ENCODE measurements at places on chromosomes 3 and 15.

DNA sequence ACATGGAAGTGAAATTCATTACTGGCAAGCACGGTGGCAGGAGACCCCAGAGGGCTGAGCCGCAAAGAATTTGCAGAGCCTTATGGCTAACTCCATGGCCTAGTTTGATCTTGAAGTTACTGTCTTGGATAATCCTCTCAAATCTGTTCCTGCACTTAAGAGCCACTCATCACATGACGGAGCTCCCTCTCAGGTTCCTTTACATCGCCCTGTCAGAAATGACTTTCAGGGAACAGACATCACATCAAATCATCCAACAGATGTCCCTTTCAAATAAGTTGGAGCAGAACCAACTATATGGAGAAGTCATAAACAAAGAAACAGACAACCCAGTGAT is 328.8 kb upstream of the THBS1 start:
- no peak for DNase-seq

DNA sequence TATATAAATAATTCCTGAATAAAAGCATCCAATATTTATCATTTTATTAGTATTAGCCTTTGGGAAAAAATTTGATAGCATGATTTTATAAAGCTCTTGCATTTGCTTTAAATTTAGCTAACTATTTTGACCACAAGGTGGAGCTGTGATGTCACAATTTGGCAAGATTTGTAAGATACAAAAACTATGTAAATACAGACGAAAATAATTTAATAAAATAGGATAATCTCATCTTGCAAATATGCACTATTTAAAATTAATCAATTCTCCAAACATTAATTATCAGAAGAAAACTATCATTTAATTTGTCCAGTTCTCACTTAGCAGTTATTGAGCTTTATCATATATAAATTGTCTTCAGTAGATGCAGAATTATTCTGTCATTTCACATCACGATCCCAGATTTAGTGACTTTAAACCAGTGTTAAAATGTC is 95.4 kb downstream of the PLOD2 start:
- DNase-seq = no peak

DNA sequence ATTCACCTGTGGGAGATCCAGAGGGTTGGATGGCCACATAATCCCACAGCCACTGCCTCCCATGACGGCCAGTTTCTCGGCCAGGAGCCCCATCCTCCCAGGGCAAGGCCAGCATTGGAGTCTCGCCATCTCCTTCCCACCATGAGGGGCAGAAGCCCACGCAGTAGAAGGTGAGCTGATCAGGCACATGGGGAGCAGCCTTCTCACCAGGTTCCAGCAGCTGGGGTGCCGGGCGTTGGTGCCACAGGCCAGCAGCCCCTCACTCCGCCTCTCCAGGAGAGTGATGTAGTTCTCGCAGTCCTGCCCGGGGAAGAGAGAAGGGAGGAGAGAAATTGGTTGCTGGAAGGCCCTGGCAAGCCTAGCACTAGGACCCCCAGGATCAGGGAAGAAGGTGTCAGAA is 16.1 kb downstream of the SEMA7A start:
- no peak for DNase-seq

- no peak for DNase-seq
These were observed at the start of gene CNTN4 for GRCh38 chr3:2098398-2099027. CNTN4 (plus strand) TSS chr3:2098866.

DNA sequence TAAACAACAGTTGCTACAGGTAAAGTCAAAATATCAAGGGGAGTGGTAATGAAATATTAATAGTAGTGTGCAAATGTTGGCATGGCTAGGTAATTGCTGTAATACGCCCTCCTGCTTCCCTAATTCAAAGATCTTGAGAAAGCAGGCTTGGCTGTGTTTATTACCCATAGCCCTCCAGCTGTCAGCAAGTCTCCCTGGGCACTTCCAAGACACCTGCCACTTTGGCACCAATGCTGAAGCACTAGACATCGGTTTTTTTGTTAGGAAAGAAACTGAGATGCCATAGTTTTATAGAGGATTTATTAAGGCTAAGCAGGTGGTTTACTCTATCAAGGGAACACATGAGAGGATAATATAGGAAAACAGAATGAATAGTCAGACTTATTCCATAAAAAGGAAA is 64.4 kb downstream of the P2RY1 start:
- DNase-seq = no peak

- DNase-seq = no peak
These were observed 36.4 kb upstream of the DNAJC13 start for GRCh38 chr3:132380920-132381319.

DNA sequence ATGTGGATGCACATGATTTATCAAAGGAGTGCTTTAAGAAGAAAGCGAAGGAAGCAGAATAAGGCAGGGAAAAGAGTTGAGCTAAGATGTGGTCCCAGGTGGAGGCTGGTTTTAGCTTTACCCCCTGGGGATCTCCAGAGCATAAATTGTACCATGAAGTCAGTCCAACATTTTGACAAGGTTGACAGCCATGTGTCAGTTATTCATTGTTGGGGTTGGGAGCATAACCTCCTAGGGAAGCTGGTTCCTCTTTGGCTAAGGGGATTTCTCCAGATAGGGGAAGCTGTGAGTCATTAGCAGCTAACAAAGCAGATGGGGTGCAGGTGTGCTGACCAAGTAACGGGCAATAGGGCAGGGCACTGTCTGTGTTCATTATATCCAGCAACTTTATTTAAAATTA is 123.7 kb upstream of the IGSF10 start:
- no peak for DNase-seq

GRCh38 chr15:79195239-79195638 is 87.3 kb upstream of the ANKRD34C start:
- DNase-seq = no peak

DNA sequence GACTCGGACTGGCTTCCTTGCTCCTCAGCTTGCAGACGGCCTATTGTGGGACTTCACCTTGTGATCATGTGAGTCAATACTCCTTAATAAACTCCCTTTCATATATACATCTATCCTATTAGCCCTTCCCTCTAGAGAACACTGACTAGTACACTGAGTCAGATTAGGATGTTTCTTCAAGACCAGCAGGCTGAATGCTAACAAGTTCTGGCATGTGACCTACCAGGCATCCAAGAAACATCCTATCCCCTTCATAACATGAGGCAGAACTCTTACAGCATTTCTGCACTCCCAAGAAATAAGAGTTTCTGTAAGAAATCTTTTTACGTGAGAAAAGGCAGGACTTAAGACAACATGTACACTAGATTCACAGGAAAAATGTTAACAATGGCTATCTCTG is 9.3 kb downstream of the CFAP92 start:
- DNase-seq = no peak

DNA sequence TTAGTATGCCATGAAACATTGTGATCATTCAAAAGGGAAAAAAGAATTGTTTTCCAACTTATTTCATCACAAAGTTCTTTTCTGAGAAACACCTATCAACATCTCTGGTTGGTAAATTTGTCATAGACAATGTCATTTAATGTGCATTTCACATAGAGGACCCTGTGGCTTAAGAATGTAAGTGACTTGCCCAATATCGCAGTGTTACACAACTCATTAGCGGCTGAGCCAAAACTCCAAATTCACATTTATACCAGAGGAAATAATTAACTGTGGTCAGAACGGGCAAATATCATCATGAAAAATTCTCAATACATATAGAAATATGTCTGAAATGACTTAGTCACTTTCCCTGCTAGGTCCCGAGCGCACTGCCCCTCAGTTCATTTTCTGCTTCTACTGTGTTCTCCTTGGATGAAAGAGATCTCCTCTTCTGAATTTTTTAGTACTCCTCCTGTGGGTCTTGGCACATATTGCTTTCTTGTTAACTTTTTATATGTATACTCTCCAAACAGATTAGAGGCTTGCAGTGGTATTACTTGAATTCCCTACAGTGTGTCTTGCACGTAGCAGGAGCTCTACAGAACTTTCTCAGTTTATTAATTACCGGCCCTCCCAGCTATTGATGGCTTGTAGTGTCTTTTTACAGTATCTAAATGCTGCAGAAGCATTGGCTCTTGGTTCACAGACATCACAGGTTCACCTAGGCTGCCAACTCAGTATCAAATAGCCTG is 33.1 kb downstream of the PTX3 start:
- no peak for DNase-seq

GRCh38 chr3:105767216-105767615 is 101.6 kb downstream of the CBLB start:
- DNase-seq = no peak

DNA sequence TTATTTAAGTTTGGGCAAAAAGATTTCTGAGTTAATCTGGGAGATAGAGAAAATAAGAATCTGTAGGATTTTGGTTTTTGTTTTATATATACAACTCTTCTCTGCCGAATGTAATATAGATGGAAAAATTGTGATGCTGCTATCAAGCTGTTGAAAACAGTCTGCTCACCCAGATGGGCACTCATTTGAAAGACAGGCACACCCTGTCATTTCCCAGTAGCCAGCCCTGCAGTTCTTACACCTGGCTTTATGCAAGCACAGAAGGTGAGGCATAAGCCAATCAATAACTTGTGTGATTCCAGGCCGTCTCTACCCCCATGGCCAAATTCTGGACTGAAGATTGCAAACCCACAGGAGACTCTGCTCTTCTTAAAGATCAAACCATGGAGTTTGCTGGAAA is 27.1 kb upstream of the PTX3 start:
- DNase-seq = no peak

DNA sequence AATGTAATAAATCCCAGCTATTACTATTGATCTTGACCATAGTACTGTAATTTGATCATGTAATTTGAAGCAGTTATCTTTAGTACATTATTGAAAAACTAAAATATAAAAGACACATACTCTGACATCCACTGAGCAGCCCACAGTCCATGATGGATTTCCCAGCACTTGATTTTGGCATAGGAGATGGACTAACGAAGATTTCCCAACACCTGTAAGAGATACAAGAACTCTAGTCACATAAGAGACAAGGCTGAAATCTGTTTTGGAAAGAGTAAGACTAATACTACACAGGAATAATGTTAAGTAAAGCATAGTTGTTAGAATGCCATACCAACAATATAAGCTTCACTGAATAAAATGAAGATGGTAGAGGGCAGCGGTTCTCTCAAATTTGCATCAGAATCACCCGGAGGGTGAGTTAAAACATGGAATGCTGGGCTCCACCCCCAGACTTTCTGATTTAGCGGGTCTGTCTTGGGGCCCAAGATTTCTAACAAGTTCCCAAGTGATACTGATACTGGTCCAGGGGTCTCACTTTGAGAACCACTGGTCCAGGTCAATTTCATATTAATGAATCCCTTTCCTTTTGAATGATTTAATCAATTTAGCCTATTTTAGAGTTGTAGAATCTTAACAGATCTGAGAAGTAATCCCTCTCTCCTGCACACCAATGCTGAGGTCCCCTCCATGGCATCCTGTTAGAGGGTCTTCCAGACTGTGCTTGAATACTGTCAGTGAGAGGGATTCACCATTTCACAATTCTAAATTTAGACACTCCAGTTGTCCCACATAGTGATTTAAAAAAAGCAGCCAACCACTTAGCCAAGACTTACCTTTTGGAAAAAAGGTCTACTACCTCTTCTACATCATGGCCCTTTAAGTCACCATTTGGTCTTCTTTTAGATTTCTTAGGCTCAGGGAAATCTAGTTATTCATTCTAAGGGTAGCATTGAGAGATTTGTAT is 11.5 kb downstream of the RABL3 start:
- no peak for DNase-seq

DNA sequence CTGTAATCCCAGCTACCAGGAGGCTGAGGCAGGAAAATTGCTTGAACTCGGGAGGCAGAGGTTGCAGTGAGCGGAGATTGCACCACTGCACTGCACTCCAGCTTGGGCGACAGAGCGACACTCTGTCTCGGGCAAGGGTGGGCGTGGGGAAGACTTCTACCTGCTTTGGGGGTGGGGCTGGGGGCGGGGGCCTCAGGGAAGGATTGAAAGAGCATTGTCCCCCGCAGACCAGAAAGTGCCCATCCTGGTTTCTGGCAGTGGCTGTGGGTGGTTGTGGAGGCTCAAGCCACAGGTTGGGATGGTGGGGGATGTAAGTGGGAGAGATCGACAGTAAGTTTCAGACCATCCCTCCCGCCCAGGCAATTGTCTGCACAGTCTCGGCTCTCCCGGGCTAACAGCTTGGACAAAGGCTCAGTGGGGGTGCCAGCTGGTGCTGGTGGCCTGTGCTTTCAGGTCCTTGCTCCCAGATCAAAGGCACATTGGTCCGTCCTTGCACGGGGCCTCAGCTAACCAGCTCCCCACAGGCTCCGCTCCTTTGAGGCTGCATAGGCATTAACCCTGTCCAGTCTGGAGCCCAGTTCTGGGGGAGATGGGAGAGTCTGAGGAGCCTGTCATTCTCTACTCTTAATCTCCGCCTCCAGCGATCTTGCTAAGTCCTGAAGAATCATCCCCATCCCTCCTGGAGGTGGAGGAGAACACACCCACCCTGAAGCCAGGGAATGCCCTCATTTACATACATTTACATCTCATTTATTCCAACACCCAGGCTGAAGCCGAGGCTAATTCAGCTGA is 8.6 kb downstream of the SCN5A start:
- peak; percentile 69 for DNase-seq

DNA sequence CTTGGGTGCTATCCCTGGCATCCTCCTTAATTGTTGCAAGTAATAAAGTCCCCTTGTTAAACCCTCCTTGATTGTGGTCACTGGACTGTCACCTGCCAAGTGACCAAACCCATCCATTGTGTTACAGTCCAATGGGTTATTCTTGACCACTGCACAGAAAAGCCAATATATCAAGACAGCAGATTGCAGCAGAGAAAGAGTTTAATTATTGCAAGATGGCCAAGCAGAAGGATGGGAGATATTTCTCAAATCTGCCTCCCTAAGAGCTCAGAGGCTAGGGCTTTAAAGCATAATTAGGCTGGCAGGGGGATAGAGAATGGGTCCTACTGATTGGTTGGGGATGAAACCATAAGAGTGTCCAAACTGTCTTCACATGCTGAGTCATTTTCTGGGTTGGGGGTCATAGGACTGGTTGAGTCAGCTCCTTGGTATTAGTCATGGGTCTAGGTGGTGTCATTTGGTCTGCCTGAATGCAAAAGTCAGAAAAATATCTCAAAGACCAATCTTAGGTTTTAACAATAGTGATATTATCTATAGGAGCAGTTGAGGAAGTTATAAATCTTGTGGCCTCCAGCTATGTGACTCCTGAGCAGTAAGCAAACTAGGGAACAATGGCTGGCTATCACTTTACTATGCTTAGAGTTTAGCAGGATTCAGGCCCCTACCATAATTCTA is 19.1 kb upstream of the XYLB start:
- DNase-seq = no peak

- DNase-seq = no peak
These were observed 61.4 kb downstream of the GLB1 start for GRCh38 chr3:33035596-33035995.

DNA sequence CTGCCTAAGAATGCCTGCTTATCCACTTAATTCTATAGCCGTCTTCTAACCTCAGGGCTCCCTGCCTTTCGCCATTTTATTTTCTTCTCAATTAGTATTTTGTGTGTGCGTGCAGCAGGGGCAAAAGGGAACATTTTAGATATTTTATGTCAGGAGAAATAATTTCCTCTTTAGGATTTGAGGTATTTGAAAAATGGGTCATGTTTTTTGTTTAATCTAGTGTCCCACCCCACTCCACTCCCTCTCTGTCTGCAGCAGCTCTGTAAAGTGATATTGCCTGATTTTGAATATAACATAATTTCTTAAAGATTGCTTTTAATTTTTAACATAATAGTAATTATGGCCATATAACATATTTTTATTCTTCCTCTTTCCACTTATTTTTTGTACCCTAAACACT is 593.2 kb upstream of the DPPA4 start:
- no peak for DNase-seq
